Hypothalamus (tissue), 51 donors: ENCODE measurements at places on chromosomes 4 and X.

- DNase-seq: no peak
Observed at GRCh38 chr4:150278206-150278605, 200.0 kb downstream of the DCLK2 start.

DNA sequence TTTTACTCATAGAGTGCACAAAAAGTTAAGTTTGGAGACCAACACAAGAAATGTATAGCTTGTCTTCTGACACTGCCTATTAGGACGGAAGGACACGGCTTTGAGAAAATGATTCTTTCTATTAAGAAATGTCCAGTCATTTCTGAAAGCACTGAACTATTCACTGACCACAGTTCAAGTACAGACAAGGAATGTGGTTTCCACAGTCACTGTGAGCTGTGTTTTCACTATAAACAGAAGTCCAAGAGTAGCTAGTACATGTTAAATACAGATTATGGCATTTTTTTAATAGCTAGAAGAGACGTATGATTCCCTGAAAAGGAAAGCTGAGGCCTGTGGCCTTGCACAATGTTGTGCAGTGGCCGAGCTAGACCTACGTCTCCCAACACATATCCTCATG, 115.1 kb upstream of the GPM6A start:
- DNase-seq: no peak

DNA sequence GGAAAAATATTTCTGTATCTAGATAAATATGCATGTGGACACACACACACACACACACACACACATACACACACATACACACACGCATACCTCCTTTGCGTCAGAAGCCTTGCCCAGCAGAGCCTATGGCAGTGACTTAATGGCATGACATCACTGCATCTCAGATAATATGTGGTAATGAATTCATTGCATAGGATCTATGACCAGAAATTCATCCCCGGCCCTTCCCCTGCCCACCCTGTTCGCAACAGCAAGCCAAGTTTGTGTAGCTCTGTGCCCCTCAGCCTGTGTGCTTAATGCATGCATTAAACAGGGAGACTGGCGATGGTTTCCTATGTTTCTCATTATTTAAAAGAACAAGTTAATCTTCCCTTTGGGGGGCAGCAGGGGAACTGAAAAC, 120.7 kb downstream of the NKX6-1 start:
- DNase-seq: no peak

GRCh38 chr4:118278473-118279274, 74.1 kb downstream of the PRSS12 start:
- peak; percentile 90 for DNase-seq

GRCh38 chr4:36281384-36282106, at the start of gene DTHD1:
Gene DTHD1 (plus strand): TSS chr4:36281616. CDS start chr4:36281759, 143 bp downstream.
- no peak for DNase-seq

DNA sequence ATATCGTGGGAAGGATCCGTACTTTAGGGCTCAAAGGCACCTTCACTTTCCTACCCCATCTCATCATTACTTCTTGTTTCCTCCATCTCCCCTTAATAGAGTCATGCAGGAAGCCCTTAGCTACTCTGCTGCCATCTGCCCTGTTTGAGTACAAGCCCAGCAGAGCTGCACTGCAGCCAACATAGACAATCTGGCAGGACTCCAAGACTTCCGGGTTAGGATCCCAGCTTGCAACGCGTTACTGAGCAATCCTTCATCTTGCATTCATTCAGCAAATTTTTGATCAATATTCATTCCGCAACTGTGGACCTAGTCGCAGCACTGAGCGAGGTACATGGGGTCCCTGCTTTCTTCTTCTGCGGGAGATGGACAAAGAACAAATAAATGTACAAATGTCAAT, 344.9 kb downstream of the BCOR start:
- DNase-seq: no peak

- no peak for DNase-seq
Observed at GRCh38 chr4:89835413-89835812, 1.5 kb downstream of the SNCA start.

GRCh38 chr4:8685831-8686230, 93.3 kb downstream of the CPZ start:
- DNase-seq: no peak

DNA sequence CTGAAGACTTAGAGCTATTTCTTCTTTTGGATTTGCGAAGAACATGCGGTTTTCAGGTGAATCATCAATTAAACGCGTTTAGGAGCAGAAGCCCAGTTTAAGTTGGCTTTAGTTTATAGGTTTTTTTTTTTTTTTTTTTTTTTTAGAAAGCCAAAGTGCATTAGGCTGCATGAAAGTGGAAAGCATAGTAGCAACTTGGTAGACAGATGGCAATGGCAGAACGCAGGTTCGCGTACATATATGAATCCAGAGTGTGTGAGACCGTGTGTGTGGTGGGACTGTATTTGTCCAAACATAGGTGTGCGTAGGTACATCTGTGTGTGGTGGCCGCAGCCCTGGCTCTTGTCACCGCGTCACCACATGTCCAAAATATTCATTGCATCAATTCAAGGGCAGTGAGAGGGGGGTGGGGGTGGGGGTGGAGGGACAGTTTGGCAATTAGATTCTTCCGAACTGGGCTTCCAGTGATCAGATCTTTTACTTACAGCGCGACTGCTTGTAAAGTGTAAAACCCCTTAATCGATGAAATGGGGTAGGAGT, 901 bp downstream of the JADE1 start:
- no peak for DNase-seq

- no peak for DNase-seq
Observed at GRCh38 chr4:138401334-138401733, 159.2 kb upstream of the SLC7A11 start.

- DNase-seq: no peak
Observed at GRCh38 chr4:72314869-72315268, 254.2 kb downstream of the ADAMTS3 start.

DNA sequence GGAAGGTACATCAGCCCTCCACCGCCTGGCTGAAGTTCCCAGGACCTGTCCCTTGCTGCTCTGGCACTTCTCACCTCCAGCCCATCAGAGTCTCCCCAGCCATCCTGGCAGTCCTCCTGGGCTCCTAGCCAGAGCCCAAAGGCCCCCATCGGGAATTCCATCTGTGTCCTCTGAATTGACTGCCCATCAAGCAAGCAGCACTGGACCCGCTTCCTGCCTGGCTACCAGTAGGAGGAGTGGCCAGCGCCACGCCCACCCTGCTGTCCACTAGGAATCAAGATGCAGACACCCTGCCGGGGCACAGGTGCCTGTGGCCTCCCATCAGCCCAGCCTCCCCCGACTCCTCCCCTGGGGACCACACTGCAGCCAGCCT, 47.2 kb downstream of the C4orf50 start:
- DNase-seq: no peak

DNA sequence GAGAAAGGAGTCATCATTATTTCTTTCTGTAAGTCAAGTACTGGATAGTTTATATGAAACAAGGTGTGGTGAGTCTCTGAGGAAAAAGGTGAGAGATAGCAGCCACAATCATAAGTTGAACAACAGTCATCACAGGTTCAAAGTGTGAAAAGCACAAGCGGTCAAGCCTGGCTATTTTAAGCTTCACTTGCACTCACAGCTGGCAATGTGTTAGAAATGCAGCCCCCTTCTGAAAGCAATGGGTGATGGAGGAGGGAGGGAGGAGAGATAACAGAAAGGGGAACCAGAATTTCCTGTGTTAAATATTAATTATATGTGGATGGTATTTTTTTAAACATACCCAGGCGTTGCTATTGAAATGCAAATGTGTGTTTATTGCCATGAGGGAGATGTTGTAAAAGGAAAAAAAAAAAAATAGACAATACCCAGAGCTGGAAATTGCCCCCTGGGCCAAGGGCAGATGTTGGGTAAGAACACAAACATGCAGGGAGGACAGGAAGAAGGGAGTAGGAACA, 26.9 kb upstream of the BMP3 start:
- DNase-seq: no peak
